ENCODE measurements at places on chromosomes 7 and 10. TPM values are rescaled to one million over a fixed set of nuclear protein-coding genes. Genes with fewer than 3 reads are reported as not detected.
A peak's percentile ranks its signal among the peaks of the same experiment; 100 is the strongest.

- no peak for DNase-seq
Measured at GRCh38 chr7:28613262-28613661, 200.9 kb downstream of the CREB5 start.

- DNase-seq, result no peak
Measured at GRCh38 chr10:86657396-86658011, 3.2 kb downstream of the OPN4 start.

The STK31 gene
- total RNA-seq, result 0.05 TPM

The HYAL4 gene
- total RNA-seq, result not detected

- DNase-seq, result no peak
Measured at GRCh38 chr10:271201-271600, 135.9 kb downstream of the ZMYND11 start.

The OR13A1 gene
- not detected for total RNA-seq

The ABLIM1 gene
- 87.4 TPM for total RNA-seq

GRCh38 chr10:48498940-48499510 is 105.8 kb downstream of the ARHGAP22 start:
- DNase-seq, result no peak

DNA sequence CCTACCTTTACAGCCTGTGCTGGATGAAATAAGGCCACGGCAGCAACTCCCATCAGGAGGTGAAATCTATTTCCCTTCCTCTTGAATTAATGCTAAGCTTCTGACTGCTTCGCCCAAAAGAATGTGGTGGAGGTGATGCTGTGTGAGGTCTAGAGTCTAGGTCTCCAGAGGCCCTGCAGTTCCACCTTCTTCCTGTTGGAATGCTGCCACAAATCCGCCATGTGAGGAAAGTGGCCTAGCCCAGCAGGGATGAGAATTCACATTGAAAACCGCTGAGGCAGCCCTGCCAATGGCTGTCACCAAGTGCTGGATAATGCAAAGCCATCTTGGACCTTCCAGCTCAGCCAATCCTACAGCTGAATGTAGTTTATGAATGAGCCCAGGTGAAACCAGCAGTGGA is 28.0 kb downstream of the RHOBTB1 start:
- no peak for DNase-seq

The AKR1C2 gene
- total RNA-seq, result not detected

The RAPGEF5 gene
- 121 TPM for total RNA-seq

The EPHA1 gene
- total RNA-seq, result not detected

- peak; percentile 16 for DNase-seq
Measured at GRCh38 chr10:126504063-126504760, 115.9 kb upstream of the ADAM12 start.

The GLI3 gene
- 10.9 TPM for total RNA-seq

- DNase-seq, result no peak
Measured at GRCh38 chr10:102581981-102582580, 62.2 kb upstream of the TRIM8 start.

- DNase-seq, result no peak
Measured at GRCh38 chr7:28572321-28573058, 160.2 kb downstream of the CREB5 start.

The CPEB3 gene
- 1.6 TPM for total RNA-seq

DNA sequence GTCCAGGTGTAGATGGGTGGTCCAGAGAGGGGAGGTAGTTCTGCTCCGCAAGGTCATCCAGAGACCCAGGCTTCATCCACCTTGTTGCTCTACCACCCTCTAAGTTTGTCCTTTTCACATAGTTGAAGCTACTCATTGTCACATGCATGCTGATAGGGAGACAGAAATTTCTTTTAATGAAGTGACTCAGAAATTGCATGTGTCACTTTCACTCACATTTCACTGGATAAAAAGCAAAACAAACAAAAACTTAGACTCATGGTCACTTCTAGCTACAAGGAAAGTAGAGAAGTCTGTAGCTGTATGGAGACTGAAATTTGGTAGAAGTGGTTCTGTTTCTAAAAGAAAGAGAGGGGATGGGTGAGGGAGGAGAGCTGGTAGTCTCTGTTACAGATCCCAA is 161.9 kb downstream of the SORCS3 start:
- no peak for DNase-seq

GRCh38 chr10:5291501-5292195 is 73.1 kb upstream of the UCN3 start:
- DNase-seq, result peak; percentile 65

DNA sequence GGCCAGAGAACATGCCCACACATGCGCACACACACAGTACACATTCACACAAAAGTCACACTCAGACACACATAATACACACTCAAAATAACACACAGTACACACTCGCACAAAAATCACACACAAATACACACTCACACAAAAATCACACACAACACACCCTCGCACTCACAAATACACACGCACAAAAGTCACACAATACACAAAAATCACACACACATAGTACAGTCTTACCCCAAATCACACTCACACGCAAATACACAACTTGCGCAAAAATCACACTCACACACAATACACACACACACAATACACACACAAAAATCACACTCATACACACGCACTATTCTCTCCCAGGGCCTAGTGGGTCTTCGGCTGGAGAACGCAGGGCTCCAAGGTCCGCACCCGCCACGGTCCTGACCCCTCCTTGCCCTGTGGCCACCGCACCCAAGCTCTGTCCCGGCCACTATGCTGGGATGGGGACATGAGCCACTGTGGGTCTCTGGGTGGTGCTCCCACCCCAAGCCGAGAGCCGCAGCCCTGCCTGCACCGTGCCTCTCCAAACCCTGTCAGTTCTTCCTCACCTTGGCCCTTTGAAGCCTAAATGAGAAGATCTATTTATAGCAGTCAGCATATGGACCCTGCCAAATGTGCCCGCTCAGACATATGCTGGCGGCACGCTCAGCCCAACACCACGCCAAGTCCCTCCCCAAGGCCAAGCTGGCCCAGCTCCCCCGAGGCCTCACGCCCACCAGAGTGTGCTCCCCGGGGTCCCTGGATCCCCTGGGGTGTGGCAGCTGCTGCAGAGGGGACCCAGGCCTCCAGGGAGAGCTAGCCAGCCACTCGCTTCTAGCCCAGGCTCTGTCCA is 55.9 kb downstream of the ELFN1 start:
- DNase-seq, result no peak

DNA sequence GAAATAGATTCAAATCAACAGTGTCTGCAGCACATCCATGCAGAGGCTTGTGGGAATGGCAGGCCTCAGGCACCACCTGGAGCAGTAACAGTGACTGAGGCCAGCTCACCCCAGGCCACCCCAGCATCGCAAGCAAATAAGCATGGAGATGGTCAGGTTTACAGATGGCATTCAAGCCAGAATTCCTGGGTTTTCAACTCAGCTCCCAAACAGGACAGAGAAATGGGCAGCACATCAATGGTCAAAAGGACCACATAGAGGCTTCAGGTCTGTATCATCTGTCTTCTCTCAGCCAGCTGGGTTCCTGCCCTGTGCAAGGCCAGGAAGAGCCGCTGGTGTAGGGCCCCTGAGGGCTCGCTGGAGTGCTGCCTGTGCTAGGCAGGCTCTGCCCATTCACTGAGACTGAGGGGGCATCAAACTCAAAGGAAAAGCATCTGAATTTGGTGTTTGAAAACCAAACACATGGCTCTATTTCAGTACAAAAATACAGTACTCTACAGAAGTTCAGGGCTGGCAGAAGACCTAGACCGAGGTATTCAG is 112.5 kb downstream of the KMT2E start:
- no peak for DNase-seq

The ADRA2A gene
- total RNA-seq, result 0.48 TPM

The NXPH1 gene
- not detected for total RNA-seq

DNA sequence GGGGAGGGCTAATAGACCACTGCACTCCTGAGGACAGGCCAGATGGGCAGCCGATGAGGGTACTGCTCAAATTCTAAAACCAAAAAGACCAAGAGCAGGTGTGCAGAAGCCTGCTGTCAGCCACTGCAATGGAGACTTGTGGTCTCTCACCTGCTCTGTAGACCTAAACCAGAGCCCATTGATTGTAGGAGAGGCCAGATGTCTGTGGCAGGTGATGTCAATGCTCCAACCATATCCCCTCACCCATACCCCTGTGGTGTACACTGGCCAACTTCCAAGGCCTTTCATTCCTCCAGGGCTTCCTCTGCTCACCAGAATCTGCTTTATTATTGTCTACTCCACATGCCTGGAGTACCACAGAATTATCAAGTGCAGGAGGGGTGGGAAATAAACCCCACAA is 116.9 kb upstream of the CHST15 start:
- no peak for DNase-seq

DNA sequence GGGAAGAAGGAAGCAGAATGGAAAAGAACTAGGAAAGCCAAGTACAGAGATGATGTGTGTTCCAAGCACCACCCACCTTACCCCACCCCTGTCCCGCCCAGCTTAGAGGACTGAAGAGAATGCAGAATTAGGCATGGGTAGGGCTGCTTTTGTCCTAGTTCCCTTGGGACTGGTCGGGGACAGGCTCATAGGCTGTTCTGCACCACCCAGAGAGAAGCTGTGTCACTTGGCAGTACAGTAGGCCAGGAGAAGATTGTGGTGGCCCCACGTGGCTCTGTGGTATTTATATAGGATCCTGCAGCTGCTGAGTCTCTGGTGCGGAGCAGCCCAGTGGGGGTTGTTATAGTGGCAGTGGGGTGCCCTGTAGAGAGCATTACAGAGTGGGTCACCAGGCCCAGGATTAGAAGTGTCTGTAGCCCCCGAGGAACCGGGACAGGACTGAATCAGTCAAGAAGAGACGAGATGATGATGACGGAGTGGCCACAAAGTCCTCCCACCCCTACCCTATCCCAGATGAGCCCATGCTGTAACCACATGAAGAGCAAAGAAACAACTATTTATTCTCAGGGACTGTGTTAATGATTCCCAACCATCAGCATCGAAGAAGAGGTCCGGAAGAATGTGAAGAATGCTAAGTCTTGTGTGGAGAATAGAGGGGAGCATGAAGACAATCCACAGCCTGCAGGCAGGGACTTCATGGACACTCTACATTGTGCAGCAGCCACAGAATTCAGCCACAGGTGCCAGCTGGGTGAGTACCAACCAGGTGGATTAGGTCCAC is 88.9 kb downstream of the C1GALT1 start:
- DNase-seq, result no peak

The RBM20 gene
- 0.68 TPM for total RNA-seq
